CD4-positive, alpha-beta T cell treated with Interleukin-2 at 100 ng/mL for 4 hours (primary cell): ENCODE measurements at places on chromosomes 4 and X.

DNA sequence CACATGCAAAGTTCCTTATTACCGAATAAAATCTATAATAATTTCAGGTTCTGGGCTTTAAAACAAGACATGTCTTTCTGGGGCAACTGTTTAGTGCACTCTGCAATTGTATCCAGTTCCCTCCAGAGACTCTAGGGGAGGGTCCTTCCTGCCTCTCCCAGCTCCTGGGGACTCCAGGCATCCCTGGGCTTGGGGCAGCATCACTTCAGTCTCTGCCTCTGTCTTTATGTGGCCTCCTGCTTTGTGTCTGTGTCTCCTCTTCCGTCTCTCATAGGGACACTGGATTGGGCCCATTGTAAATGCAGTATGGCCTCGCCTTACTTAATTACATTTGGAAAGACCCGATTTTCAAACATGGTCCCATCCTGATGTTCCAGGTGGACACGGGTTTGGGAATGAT, 10.9 kb upstream of the ASMTL start:
- DNase-seq: no peak

- no peak for DNase-seq
Measured at GRCh38 chr4:57501720-57502119, 391.5 kb upstream of the IGFBP7 start.

- no peak for DNase-seq
Measured at GRCh38 chr4:123209436-123209835, 187.2 kb upstream of the SPRY1 start.

GRCh38 chr4:87461281-87461700, 38.9 kb downstream of the NUDT9 start:
- no peak for DNase-seq

DNA sequence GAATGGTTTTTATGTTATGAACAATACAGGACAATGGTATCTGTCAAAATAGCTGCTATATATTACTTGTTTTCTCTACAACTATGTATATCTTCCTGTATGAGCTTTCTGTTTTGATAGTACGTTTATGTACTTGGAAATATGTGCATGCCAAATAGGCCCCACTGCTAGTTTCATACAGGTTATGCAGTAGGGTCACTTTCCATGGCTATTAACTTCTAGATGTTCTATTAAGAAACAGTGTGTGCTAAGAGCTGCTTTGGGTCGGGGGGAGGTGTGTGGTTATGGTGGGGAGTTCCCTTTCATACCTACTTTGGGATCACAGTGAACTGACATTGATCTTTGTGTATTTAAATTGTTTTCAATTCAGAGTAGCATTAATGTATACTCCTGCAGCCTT, 30.9 kb downstream of the RBPJ start:
- no peak for DNase-seq

- no peak for DNase-seq
Measured at GRCh38 chrX:2678583-2678982, 12.5 kb upstream of the CD99 start.

DNA sequence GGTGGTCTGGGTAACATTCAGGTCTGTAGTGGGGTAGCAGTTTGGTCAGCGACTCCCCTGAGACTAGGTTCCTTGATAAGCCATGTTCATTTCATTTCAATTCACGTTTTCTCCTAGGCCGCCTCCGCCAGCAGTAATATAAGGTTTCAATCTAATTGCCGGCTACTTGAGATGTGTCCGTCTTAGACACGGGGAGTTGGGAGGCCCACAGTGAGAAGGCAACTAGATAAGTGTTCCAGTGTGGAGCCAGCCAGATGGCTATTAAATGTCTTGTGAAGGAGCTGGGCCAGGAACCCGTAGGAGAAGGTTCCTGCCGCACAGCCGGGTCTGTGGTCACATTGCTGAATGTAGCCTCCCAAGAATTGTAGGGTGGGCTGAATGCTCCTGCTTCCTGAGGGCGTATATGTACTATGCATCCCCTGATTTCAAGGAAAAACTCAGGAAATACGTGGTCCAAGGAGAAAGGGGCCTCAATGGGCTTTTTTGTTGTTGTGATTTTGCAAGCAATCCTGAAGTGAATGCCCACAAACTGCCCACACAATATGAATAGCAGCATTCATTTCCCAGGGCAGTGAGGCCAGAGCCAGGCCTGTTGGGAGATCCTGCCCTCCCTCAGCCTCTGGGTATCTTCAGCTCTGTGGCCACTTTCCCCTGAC, 220.6 kb upstream of the RPL34 start:
- DNase-seq: no peak

DNA sequence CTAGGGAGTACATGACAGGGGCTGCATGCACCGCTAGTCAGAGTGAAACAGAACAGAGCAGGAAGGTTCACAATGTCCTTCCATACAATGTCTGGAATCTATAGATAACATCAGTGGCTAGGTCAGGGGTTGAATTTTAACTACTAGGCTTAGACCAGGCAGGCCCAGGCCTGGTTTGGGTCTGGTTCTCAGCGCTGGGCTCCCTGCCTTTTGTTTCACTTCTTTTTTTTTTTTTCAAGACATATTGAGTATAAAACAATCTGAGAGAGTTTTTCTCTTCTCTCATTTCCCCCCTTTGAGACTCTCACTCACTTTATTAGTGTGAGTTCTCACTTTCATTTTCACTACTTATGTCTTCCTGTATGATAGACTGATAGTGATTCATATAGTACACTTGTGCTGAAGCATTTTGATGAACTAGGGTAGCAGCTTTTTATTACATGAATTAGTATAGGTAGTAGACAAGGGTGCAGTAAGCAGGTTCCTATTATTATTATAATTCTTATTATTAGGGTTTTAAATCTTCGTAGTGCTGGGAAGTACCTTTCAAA, 120.0 kb upstream of the ZDHHC15 start:
- DNase-seq: no peak

DNA sequence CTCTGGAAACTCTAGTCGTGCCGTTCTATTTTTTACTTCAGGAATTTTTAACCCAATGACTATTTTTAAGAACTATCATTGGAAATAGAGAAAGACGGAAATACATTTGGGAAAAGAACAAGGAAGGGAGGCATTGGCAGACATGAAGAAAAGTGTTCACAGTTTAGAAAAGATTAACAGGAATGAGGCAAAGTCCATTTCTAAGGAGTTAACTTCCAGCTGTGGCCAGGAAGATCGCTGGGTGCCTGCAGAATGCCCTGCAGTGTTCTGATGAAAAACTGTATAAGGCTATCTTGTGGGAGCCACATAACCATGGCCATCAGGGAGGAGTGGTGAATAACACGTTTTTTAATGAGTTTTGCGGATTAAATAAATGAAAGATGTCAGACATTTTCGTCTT, 150.6 kb upstream of the VCX3A start:
- no peak for DNase-seq

DNA sequence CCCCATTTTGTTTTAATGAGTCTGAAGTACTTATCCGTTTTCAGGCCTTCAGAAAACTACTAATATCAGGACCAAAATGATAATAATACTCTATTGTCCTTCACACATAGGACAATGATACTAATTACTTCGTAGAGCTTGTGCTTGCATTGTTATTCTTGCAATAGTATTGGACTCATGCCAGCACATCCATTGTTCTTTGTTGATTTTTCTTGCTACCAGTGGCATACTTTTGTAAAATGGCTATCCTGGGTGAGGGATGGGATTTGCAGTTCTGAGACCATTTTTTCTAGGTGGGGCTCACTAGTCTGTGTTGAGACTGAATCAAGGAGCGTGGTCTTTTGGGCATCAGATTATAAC, 195.3 kb downstream of the MAML3 start:
- DNase-seq: no peak

GRCh38 chr4:96730432-96730831, 890.5 kb downstream of the PDHA2 start:
- no peak for DNase-seq

- DNase-seq: no peak
Measured at GRCh38 chr4:96193061-96193460, 353.2 kb downstream of the PDHA2 start.

DNA sequence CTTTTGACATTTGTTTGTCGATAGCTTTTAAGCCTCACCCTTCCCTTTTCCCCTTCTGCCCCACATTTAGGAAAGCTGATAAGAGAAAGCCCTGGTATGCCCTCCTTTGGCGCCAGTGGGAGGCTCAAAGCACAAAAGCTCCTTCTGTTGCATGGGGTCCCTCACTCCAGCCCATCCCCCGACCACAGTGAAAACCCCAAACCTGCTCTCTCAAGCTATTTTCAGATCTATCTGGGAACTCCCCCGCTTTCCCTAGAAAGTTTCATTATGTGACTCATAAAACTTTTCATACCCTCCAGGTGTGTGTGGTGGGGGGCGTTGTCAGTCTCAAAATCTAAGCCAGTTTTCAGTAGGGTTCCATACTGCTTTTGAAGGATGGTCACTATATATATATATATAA, 259.0 kb upstream of the PCDH7 start:
- no peak for DNase-seq

- no peak for DNase-seq
Measured at GRCh38 chrX:21978346-21978745, 37.8 kb downstream of the SMS start.

GRCh38 chr4:121007660-121008059, 64.7 kb downstream of the NDNF start:
- DNase-seq: no peak

DNA sequence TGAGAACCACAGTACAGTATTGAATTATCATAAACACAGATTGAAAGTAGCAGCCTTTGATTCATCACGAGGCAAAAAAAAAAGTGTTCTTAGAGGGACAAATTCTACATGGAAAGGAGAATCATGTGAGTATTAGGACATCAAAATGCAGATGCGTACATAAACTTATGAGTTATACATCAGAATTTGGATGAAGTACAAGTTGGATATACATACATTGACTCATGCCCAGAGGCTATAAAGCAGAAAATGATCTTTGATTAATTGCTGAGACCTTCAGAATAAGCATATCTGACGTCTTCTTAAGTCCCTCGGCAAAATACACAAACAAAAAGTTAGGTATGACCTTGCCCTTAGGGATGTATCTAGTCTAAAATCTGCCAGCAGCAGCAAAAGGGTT, 206.4 kb downstream of the LDB2 start:
- no peak for DNase-seq

DNA sequence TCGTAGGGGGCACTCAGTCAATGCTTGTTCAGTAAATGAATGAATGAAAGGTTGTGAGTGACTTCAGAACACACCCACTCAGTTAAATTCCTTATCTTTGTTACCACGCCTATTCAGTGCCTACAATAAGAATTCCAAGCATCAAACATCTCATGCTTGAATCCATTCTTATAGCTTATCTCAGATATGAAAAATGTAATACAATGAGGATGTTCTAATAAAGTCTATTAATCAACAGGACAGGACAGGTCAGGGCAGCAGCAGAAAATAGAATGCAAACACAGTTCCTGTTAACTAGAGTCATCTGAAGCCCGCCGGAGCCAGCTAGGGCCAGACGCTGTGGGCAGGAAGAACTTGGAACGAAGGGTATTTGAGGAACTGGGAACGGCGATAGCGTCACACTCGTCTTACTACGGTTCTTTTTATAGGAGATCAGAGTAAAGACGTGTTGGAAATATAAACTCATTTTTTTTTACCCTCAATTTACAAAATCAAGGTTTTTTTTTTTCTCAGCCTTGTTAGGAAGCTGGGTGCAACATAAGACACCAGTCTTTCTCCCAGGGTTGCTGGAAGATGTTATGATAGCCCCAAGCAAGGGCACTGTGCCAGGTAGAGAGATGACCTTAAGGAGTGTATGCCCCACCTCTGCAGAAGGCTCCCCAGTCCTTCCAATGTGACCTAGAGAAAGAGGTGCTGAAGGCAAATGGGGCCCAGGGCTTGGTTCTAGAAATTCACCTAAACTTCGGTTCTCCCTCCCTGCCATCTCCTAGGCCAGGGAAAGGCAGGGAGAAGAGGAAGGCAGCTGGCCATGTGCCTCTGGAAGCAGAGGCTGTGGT, 48.3 kb downstream of the SEL1L3 start:
- DNase-seq: no peak

- DNase-seq: no peak
Measured at GRCh38 chrX:109623997-109624396, 975 bp downstream of the KCNE5 start.

- DNase-seq: no peak
Measured at GRCh38 chr4:174553828-174554227, 31.5 kb upstream of the HPGD start.

DNA sequence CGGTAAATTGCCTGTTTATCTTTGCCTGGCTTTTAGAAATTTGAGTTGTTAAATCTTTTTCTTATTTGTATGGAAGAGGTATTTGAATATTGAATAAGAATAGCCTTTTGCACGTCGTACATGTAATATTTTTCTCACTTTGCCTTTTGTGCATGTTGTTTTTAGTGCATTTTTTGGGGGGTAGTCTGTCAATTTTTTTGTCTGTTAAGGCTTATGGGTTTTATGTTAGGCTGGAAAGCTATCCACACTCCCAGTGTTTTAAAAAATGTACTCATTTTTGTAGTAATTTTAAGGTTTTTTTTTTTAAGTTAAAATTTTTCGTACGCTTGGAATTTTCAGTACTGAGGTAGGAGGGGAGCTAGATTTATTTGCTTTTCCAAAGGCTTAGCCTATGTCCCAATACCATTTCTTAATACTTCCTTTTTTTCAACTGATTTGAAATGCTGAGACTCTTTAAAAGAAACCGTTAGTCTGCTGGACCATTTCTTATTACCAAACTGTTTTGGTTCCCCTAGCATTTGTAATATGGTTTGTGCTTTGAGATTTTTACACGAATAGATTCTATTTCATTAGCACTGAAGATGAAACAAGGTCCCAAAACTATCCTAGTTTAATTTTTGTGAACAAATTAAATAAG, 1.3 kb downstream of the HERC5 start:
- no peak for DNase-seq

GRCh38 chr4:162163892-162164759, at the start of gene FSTL5:
Gene FSTL5 (minus strand): TSS chr4:162164000. CDS start chr4:162111396, 52,604 bp downstream.
- DNase-seq: no peak

DNA sequence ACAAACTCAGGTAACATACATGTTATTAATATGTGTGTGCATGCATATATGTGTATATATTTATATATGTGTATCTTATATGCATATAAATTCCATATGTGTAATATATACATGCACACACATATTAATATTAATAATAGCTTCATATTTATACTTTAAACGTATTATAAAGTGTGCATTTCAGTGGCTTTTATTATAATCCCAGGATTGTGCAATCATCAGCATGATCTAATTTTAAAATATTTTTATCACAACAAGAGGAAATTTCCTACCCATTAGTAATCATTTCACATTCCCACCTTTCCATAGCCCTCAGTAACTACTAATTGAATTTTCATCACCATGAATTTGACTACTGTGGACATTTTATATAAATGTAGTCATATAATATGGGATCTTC, 2211.9 kb upstream of the TENM3 start:
- DNase-seq: no peak

- DNase-seq: no peak
Measured at GRCh38 chr4:138389976-138390685, 148.0 kb upstream of the SLC7A11 start.

GRCh38 chr4:73396993-73397972, 6.8 kb upstream of the ALB start:
- no peak for DNase-seq

- no peak for DNase-seq
Measured at GRCh38 chrX:44778254-44778653, 65.6 kb upstream of the DUSP21 start.

DNA sequence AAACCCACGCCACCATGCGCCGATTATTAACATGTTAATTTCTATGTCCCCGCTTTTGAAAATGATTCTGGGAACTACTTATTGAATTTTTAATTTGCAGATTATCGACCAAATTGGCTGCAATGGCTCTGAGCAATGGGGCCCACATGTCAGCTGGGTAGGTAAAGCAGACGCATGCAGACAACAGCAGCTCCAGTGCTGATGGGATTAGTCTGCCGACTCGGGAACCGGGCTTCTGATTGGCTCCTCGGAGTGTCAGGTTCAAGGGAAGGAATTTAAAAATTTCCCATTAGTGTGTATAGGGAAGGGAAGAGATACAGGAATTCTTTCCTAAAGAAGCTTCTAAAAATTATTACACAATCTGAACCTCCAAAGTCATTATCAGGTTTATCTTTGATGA, 77.4 kb upstream of the PPARGC1A start:
- DNase-seq: no peak
